Activated naive CD8-positive, alpha-beta T cell treated with anti-CD3 and anti-CD28 coated beads, Interleukin-2, amount 50 U/mL, for 16 hours (primary cell): ENCODE measurements at places on chromosomes 11 and 22.

- DNase-seq = no peak
These were observed 10.1 kb downstream of the SLC5A1 start for GRCh38 chr22:32052936-32053791.

- DNase-seq = no peak
These were observed 87.1 kb downstream of the BCR start for GRCh38 chr22:23267226-23268043.

DNA sequence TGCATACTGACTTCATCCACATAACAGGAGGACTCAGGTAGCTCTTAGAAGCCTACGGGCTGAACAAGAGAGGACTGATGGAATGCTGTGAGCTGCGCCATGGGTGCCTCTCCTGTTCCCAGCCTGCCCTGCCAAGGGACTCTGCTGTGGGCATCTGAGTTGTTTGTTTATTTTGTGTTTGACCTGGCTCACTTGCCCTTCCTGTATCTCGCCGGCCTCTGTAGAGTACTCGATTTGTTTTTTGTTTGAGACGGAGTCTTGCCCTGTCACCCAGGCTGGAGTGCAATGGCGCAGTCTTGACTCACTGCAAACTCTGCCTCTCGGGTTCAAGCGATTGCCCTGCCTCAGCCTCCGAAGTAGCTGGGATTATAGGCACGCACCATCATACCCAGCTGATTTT lies 1.8 kb downstream of the TTC38 start:
- DNase-seq = no peak

DNA sequence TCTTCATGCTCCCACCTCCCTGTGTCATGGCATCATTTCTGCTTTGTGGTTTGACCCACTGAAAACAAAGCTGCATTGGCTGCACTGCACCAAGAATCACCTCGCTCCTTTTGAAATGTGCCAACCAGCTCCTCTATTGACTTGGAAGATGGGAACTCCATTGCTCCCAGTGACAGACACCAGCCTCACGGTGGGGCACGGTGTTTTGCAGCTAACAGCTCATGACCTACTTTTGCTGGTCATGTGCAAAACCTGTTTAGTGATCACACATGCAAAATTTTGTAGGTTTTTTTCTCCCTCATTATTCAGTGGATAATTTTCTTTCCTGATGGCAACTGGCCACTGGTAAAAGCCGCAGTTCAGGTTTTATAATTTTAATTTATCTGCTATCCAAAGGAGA lies 36.8 kb downstream of the ARFGAP2 start:
- no peak for DNase-seq

GRCh38 chr22:30275625-30276024 lies 9.0 kb upstream of the OSM start:
- DNase-seq = no peak

DNA sequence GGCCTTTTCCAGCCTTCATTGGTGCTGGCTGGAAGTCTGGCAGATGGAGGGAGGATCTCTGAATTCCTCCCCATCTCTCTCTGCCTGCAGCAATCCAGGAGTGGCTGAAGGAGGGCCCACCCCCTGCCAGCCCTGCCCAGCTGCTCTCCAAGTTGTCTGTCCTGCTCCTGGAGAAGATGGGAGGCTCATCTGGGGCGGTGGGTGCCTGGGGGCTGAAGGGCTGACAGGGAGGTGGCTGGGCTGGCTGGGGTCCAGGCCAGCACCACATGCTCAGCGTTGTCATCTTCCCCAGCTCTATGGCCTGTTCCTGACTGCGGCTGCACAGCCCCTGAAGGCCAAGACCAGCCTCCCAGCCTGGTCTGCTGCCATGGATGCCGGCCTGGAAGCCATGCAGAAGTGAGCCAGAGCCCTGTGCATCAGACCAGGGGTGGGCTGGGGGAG lies 12.2 kb downstream of the TKFC start:
- no peak for DNase-seq

- DNase-seq = no peak
These were observed 599.1 kb upstream of the FAT3 start for GRCh38 chr11:91625495-91625894.

DNA sequence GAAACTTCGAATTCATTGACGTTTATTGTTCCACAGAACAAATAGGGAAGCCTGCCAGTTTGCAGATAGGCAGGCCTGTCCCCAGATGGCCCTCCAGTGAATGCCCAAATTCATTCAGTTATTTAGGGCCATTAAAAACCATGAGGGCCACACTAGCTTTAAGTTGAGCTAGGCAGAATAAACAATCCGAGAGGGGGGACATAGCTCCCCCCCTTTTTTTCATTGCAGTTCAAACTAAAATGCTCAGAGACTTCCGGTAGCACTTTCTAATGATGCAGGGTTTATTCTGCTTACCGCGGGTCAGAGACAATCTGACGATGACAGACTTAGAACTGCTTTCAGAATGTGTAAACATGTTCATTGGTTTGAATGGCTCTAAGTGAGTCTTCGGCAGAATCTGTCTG lies 72.0 kb downstream of the ZBTB16 start:
- DNase-seq = no peak

DNA sequence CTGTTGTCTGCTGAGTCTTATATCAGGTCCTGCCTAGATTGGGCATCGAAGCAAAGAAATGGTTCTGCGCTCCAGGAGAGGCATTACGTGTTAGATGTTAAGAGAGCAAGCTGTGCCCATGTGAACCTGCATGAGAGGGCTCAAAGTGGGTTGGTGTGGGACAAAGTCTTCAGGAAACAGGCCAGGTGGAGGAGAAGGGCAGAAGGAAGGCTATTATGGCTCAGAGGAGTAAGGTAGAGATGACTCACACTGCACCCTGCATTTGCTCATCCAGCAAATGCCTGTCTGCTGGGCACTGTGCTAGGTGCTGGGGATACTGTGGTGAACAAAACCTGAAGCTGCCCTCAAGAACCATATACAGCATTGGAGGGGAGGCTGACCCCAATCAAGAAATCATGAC lies 5.8 kb downstream of the USP35 start:
- DNase-seq = no peak

DNA sequence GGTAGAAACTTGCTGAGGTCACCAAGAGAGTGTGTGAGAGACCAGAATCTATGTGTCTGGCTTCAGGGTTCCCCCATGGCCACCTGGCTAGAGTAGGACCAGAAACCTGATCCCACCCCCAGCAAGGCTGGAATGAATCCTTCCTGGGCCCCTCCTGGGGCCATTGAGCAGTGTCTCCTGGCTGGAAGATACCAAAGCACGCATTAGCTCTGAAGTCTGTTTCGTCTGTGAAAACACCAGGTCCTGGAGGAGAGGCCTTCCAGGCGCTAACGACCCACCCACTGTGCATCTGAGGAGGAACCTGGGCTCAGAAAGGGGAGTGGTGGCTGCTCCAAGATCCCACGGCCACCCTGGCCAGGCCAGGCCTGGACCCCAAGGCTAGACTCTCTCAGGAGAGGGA lies 15.5 kb upstream of the TSKU start:
- no peak for DNase-seq

DNA sequence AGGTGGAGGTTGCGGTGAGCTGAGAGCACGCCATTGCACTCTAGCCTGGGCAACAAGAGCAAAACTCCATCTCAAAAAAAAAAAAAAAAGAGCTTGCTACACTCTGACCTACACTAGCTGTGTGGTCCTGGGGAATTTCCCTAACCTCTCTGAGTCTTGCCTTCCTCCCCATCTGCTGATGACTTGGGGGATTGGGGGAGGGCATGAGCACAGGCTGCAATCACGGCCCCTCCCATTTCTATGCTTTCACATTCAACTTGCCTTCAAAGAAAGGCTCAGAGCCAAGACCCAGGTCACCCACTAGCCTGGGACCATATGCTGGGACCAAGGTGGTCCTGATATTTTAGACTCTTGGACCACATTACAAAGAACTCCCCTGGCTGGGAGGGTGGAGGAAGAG lies 39.8 kb upstream of the TEF start:
- no peak for DNase-seq
